ENCODE measurements at places on chromosomes 11 and 22.

DNA sequence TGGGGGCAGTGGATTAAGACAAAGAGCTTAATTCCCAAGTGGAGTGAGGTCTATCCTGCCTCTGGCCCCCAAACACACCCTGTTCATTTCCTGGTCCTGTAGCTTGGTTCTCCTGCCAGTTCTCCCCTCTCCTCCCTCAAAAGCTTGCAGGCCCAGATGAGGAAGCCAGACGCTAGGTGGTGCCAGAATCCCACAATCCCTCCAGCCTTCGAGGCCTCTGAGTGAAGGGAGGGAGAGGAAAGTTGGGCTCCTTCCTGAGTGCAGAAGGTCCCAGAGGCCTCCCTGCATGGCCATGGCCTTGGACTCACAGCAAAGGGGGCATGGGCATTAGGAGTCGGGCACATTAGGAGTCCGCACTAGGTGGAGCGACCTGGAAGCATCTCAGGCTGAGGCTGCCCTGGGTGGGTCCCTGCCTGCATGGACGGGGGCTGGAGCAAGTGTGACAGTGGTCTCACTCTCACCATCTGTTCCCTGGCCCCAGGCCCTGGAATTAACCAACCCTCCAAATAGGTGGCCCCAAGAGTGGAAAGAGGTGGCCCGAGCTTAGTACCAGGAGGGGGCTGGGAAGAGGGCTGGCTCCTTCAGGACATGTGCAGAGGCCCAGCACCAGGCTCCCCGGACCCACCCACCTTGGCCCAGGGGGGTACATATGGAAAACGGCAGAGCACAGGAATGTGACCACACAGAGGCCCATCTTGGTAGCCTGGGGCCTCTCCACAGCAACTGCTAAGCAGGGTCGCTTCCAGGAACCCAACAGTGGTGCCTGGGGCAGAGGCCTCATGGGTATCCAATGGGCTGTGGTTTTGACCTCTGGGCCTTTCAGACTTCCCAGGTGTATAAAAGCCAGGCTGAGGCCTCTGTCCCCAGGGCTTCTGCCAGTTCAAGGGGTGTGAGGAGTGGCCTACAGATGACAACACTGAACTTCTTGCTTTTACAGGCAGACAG lies 5.2 kb downstream of the FXYD2 start:
- peak; percentile 37 for DNase-seq

DNA sequence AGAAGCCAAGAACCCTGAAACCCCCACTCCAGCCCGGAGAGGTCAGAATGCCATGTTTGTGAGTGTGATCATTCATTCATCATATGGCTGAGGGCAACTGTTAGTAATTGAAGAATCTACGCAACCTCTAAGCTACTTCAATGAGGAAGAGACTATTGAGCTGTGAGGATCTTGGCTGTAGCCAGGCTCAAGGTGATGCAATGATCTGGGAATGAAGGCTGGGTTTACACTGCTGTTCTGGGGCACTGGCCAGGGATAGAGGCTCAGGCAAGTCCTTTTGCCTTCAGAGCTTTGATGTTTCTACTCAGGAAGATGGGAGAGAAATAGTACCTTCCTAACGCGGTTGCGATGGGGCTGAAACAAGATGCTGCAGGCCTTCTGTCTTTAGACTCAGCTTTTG lies 12.9 kb downstream of the CRYBB2 start:
- DNase-seq: no peak

DNA sequence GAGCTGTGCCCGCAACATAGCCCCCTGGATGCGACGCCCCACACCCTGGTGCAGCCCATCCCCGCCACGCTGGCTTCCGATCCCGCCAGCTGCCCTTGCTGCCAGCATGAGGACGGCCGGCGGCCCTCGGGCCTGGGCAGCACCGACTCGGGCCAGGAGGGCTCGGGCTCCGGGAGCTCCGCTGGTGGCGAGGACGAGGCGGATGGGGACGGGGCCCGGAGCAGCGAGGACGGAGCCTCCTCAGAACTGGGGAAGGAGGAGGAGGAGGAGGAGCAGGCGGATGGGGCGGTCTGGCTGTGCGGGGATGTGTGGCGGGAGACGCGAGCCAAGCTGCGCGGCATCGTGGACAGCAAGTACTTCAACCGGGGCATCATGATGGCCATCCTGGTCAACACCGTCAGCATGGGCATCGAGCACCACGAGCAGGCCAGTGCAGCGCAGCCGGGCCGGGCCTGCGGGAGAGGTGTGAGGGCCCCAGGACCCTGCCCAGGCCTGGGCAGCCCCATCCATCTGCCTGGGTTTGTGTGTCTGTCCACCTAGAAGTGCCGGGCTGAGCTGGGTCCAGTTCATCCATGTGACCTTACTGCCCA lies 79.0 kb downstream of the CACNA1I start:
- DNase-seq: no peak

GRCh38 chr11:89015614-89016013 lies 50.2 kb downstream of the GRM5 start:
- no peak for DNase-seq

GRCh38 chr11:2709429-2709828 lies 9.6 kb upstream of the KCNQ1OT1 start:
- DNase-seq: no peak

GRCh38 chr22:36257948-36258670 lies 5.2 kb downstream of the APOL1 start:
- DNase-seq: no peak

DNA sequence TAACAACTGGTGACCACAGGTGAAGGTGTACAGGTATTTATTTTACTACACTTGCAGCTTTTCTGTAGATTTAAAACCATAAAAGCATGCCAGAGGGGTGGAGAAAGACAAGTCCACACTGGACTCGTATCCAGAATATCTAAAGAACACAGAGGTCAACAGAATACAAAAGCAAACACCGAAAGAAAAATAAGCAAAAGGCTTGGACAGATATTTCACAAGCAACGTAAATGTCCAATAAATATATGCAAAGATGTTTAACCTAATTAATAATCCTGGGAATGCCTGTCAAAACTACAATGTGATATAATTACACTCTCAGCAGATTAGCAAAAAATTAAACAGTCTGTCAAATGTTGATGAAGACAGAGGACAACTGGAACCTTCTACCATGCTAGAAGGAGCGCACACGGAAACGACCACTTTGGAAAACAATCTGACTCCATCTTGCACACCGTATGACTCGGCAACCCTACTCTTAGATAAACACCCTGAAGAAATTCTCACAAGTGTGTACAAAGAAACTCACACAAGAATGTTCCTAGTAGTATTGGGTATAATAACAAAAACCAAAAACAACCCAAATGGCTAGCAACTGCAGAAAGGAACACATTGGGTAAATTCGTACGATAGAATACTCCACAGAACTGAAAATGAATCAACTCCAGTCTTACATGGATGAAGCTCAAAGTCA lies 27.2 kb downstream of the GNB1L start:
- DNase-seq: no peak

- DNase-seq: no peak
Measured at GRCh38 chr22:29340566-29340965, 25.1 kb upstream of the RASL10A start.

- no peak for DNase-seq
Measured at GRCh38 chr11:66974724-66975404, at the start of gene C11orf86. Gene C11orf86, plus strand, starts transcription at chr11:66975304. Its CDS starts 59 bp downstream, at chr11:66975363.

DNA sequence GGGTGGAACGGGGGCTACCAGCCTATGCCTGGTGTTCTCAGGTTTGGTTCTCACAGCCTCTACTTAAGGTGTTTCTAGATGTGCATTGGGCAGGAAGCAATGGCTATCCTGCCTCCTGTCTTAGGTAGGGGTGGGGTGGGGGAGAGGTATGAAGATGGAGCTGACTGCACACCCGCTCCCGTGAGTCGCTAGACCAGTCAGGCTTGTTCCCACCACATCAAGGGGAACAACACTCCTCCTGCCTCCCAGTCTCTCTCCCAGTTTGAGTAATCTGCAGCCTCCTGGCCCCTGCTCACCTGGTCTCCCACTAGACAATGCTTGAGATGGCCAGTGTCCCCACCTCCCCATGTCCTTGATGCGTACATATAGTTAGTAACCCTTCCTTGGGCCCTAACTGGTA lies 79.3 kb upstream of the TENM4 start:
- DNase-seq: no peak

DNA sequence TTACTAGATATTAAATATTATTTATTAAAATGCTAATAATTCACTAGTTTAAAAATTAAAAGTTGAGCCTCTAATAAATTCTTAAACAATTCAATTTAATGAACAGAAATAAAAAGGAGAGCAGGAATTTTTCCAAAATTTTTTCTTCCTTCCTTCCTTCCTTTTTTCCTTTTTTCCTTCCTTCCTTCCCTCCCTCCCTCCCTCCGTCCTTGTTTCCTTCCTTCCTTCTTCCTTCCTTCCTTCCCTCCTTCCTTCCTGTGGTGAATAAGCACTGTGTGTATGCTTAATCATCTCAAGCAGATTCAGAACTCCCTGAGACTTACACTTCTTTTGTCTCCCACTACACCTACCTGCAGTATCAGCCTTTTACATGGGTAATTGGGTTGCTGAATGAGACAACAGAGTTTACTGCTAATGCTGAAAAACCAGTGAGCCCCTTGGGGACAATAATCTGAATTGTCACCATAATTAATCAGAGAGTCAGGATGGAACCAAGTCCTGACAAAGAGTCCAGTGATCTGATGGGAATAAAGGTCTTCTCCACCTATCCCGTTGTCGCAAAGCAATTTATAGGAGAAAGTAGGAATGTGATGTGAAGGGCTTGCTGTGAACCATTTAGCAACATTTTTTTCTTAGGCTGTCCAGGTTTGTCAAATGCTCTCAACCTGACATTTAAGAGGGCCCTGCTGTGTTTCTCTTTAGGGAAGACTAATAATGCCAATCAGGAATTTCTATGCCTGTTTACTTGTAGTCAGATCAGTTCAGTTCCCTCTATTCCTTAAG lies 58.1 kb upstream of the CEP295 start:
- DNase-seq: no peak

- DNase-seq: no peak
Measured at GRCh38 chr22:41240377-41241132, at the start of gene CHADL. Gene CHADL, minus strand, starts transcription at chr22:41240931. Its CDS starts 50 bp downstream, at chr22:41240881.

GRCh38 chr11:68044898-68045351 lies 6.1 kb downstream of the TCIRG1 start:
- DNase-seq: no peak

- no peak for DNase-seq
Measured at GRCh38 chr22:21051831-21052400, 6.2 kb downstream of the LRRC74B start.

DNA sequence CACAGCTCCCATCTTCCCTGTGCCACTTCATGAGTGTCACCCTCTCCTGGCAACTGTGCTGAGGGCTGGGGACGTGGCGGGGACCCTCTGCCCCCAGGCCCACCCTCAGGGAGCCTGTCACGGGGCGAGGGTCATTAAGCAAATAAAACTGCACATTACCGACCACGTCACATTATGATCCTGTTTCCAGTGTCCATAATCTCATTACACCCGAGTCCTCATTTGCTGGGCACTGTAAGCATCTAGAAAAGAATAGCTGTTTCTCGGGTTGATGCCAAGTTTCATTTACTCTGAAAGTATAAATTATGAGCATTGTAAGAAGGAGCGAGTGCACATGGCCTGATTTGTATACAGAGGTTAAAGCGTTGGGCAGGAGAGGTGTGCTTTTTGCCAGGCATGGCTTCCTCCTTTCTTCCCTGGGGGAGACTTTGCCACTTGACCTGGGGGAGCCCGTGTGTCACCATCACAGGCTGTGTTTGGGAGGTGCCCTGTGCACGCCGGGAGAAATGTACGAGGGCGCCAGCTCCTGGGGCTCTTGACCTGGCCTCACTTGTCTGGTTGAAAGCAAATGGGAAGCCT lies 50.5 kb downstream of the LRP5 start:
- DNase-seq: no peak

DNA sequence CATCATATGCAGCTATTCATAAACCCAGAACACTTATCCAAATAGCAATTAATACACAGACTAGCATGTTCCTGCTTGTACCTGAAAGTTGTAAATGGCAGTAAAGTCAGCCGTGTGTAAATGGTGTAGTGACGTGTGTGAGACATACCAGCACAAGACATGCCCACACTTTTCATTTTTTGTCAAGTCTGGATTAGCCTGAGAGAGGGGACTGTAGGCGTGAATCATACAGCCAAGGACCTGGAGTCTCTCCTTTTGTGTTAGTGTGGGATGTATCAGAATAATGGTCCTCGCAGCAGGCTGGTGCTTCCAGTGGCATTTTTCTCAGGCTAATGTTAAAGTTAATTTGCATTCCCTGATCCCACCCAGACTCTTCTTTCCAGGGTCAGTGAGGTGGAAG lies 116.8 kb upstream of the BMAL1 start:
- no peak for DNase-seq

DNA sequence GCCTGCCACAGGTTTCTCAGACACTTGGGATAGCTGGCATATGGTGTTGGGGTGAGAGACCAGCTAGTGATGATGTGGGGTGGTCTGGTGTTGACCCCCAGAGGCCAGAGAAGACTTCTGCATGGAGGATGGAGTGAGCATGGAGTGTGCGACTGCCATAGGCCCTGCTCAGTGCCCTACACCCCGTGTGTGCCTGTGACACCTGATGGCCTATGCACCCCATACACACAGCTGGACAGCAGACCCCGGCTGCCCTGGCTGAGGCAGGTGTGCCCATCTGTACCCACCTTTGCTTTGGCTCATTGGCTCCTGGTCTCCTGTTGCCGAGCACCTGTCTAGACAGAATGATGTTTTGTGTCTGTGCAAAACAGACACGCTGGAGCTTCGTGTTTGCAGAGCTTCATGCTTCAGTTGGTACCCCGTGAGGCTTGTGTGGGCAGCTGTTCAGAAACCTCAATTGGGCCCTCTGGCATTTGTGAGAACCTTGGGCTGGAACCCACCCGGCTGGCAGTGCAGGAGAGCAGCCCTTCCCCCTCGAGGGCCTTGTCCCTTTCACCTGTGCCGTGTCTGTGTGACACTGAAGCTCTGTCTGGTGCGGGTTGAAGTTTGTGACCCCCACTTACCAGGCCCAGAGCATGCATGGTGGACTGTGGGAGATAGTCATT lies 27.6 kb downstream of the BCR start:
- peak; percentile 85 for DNase-seq

GRCh38 chr11:118441770-118442275 lies 5.5 kb downstream of the KMT2A start:
- no peak for DNase-seq

GRCh38 chr11:17351510-17352176 lies at the start of gene NCR3LG1:
Gene NCR3LG1, plus strand, starts transcription at chr11:17351800. Its CDS starts 170 bp downstream, at chr11:17351970.
- no peak for DNase-seq

DNA sequence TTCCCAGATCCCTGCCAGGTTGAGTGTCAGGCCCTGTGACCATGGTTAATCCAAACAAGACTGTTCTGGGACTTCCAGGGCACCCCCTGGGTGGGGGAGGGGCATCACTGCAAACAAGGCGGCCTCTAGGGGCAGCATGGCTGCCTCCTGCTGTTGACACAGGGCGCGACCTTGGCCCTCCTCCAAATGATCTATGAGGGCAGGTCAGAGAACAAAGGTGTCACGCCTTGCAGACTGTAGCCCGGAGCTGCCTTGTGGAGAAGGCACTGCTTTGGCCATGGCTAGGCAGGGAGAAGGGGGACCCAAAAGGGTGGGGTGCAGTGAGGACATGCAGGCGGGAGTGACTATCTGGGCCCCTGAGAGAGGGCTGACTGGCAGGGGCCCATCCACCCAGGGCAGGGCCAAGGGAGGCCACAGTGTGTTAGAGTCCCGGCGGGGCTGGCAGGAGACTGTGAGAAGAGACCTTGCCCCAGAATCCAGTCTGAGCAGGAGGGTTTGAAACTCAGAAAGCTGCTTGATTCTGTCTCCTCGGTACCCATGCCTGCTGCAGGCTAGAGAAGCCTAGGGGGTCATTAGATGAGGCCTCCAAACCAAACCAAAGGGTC lies 35.6 kb downstream of the KCNC1 start:
- no peak for DNase-seq
